Stimulated activated CD4-positive, alpha-beta T cell treated with anti-CD3 and anti-CD28 coated beads, Interleukin-2, amount 100 ng/mL, for 48 hours (primary cell): ENCODE measurements at places on chromosomes 6 and 20.

DNA sequence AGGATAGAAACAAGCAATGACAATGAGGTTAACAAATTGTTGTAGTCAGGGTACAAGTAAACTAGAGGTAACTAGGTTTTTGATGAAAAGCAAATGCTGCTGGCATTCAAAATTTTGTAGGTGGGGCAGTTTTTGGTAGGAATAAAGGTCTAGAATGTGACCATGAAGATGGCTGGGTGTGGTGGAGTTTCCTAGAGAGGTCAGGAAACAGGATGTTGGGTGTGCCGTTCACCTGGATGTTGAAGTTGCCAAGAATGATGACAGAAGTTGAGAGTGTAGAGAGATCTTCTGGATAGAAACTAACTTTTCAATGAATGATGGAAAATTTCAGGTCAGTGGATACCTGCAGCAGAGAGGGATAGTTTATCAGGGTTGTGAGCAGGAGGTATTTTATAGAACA lies 22.7 kb downstream of the MAPK14 start:
- DNase-seq: no peak

GRCh38 chr6:52000064-52000463 lies 87.3 kb downstream of the PKHD1 start:
- DNase-seq: no peak

- no peak for DNase-seq
Observed at GRCh38 chr6:127486934-127487333, 27.7 kb upstream of the KIAA0408 start.

DNA sequence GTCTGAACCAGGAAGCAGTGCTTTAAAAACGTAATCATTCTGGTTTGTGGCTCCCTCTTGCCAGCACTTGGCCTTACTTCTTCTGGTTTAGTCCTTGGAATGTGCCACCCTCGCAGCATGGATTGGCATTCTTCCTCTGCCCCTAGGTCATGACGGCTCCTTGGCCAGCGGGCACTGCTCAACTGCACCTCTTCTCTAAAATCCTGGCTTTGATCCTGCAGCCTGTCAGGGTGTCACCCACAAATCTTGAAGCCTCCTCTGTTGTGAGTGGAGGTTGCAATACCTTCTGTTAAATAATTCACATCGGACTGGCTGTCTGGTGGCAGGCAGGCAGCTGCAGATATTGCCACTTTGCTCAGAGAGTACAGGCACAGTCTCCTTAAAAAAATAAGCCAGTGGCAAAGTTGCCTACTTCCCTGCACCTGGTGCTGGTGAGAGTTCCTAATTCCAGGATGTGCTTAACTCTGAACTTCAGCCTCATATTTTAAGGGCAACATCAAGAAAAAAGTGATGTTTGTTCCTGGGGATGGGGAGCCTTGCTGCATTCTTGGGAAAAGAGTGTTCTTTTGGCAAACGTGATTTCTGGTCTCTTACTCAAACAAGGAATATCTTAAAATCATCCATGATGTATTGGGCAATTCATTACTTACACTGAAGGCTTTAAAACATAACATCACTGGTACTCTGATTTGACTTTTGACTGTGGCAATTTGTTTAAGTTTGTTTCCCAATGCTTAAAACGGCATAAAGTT lies 179.8 kb downstream of the FOXA2 start:
- DNase-seq: no peak

GRCh38 chr20:21090111-21090618 lies 16.0 kb downstream of the LINC00237 start:
- DNase-seq: no peak

GRCh38 chr6:15754035-15754705 lies 91.3 kb upstream of the DTNBP1 start:
- DNase-seq: no peak

DNA sequence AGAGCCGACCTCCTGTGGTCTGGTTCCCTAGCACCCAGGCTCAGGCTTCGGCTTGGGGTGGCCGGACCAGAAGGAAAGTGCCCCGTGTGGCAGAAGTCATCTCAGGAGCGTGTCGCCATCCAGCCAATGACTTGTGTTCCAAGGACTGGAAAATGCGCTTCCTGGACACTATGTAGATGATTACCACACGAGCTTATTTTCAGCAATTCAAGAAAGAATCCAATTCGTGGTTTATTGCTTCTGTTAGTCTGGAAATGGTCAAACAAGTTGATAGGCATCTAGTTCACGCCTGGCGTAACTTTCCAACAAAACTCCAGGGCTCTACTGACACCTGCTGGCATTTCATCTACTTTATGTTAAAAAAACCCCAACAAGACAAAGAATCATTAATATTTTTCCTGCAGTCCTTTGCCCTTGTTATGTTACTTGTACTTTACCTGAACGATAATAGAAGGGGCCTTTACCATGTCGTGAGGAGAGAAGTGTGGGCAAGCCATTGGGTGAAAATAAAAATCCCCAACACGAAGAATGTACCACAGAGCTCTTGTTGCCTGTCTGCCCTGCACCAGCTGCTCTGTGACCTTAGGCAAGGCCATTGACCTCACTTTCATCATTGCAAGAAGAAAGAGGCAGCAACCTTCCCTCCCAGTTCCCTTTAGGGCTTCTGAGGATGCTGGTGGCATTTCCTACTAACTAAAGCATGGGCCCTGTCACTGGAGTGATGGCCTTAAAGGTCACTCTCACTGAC lies 154.7 kb upstream of the LAMP5 start:
- no peak for DNase-seq

DNA sequence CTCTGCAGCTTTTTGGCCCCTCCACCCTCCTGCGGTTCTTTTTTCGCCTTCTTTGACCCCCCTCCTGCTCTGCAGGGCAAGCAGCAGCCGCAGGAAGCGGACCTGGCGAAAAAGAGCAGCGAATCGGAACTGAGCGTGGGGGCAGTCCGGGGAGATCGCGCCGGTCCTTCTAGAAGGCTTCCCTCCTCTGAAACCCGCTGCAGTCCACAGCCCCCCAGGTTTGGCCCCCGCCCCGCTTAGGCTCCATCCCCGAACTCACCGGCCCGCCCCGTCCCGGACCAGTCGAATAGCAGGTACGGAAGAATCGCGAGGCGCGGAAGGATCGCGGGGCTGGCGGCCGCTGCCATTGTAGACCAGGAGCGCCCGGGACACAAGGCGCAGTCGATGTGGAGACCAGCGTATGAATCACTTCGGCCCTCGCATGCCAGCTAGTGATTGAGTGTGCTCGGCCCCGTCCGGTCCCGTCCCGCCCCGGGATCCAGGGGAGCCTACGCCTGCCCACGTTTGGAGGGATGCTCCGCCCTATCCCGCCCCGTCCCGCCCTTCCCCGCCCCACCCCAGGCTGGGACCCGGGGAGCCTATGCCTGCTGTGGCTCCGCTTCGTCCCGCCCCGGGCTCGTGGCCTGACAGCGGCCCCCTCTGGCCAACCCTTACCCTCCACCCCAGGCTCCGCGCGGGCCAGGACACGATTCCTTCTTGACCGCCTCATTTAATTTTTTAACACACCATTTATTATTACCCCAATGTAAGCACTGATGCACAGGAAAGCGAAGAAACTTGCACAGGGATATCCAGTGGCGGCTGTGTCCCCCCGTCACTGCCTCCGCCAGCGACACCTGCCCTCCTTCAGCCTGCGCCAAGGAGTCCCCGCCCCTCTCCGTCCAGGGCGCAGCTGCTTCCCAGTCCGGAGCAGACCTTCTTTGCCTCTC lies at the start of gene ULBP3:
Gene ULBP3, minus strand, starts transcription at position 402 of the 929 bp plus-strand sequence. Its CDS starts 55 bp downstream, at position 347.
- DNase-seq: peak; percentile 62

DNA sequence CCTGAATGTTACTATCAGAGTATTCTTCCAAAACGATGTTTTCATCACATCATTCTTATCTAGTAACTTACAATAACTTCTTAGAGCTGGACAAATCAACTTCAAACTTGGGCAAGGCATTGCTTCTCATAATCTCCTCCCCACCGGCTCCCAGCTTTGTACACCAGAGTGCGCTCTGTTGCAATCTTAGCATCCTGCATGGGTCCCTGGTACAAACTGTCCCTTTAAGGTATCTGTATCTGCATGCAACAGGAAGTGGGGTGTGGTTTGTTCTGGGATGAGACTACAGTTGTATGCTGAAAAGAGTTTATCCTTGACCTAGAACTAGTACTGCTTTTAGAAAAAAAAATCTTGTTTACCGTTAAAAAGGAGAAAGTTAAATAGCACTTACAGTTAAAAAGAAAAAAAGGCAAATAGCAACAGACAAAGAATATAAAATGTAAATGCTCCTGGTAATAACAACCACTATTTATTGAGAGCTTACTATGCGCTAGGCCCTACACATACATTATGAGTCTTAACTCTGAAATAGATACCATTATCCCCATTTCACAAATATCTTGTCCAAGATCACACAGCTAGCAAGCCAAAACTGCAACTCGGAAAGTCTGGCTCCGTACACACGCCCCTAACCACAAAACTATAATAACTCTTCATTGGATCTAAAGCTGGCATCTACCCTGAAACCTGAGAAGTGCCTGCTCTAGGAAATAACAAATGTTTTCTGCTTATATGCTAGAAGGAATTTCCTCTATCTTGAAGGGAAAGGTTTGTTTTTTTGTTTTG lies 9.8 kb upstream of the HECA start:
- peak; percentile 73 for DNase-seq

GRCh38 chr6:130675072-130675471 lies 152.1 kb upstream of the SMLR1 start:
- DNase-seq: no peak

DNA sequence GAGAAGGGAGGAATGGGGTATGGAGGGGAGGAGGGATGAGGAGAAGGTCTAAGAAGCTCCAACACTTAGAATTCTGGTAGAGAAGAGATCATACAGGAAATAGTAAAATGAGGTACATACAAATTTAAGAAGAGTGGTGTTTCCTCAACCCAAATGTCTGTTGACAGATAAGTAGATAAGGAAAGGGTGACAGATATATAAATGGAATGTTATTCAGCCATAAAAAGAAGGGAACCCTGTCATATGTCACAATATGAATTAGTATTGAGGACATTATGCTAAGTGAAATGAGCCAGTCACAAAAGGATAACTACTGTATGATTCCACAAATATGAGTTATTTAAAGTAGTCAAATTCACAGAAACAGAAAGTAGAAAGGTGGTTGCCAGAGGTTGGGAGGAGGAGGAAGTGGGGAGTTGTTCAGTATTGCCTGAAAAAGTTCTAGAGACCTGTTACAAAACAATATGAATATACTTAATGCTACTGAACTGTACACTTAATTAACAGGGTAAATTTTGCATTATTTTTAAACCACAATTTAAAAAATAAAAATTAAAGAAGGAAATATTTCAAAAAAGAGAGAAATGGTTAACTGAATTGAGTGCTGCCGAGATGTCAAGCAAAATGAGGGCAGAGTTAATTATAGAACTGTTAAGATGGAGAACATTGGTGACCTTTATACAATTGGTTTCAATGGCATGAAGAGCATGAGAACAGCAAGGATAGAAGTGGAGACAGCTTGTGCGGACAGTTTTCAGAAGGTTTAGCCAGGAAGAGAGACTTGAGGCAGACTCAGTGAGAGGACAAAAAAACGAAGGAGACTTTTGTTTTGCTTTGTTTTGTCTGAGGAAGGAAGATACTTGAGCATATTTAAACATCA lies 47.6 kb upstream of the ADGRF4 start:
- no peak for DNase-seq

DNA sequence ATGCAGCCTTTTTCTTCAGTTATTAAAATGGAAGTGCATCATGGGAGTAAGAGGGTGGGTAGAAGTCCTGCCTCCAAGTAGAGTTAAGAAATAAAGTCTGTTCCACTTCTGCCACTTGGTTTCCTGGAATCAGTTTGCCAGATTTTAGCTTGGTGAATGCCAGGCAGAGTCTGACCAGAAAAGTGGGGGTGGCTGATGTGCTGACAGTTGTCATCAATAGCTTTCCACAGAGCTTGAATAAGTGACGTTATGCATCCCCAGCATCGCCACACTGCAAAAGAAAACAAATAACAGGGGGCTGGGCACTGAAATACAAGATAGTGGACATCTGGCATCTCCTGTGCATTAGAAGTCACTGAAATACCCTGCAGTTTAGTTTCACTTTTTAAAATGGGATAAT lies 30.8 kb upstream of the CEP162 start:
- DNase-seq: no peak

DNA sequence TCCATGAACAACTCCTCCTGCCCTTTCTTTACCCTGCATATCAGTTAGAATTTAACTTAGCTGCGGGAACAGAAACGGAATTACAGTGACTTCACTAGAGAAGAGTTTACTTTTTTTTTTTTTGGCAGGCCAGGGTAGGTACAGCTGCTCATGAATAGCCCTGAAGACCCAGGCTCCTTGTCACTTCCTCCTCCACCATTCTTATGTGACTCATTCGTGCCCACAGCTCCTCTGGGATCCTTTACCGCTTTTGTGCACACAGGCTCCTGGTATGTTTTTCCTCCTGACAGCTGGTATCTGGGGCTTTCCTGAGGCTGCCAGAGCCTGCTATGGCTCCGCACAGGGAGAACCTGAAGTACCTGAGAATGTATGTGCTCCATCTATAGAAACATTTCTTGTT lies 3.9 kb upstream of the KCNS1 start:
- no peak for DNase-seq

GRCh38 chr20:5718896-5719595 lies 31.2 kb upstream of the SHLD1 start:
- no peak for DNase-seq

GRCh38 chr20:51434580-51435247 lies 107.8 kb downstream of the NFATC2 start:
- DNase-seq: no peak

DNA sequence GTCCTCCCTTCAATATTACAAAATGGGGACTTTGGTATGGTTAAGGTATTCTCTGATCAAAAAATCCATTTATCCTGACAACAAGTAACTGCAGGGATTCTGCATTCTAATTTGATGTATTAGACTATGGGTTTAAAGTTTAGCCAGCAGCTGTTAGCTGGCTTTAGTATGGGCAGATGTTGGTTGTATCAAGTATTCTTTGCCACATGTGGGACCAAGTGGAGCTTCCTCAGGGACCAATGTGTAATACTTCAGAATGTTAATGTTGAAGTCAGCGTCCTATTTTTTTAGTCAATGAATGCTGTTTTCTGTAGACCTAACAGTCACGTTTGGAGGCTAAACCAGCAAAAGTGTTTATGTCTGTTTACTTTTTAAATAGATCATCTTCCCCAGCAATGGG lies 41.4 kb downstream of the MOXD1 start:
- DNase-seq: no peak

DNA sequence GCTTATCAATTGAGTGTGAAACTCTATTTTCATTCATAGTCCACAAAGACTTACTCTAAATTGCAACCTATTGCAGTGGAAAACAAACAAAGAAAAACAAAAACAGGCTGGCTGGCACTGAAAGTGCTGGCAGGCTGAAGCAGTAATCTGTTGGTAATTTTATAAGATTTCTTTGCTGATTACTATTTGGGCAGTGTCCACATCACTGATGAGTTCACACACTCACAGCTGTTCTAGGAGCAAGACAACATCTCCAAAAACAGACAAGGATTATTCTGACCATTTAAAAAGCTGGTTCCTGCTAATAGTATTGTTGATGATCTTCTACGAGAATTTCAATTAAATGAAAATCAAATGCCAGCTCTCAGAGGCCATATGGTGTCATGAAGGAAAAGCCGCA lies 26.9 kb downstream of the MARCKS start:
- DNase-seq: no peak

- DNase-seq: no peak
Observed at GRCh38 chr6:10963113-10963512, 76.3 kb downstream of the SYCP2L start.
